Forelimb muscle (tissue), 1 donor: ENCODE measurements at places on chromosomes 12 and 14. TPM values are rescaled to one million over a fixed set of nuclear protein-coding genes. Genes with fewer than 3 reads are reported as not detected.

GRCh38 chr14:75771595-75771994, 110.5 kb downstream of the TTLL5 start:
- no peak for DNase-seq

- no peak for DNase-seq
Observed at GRCh38 chr12:1322821-1323220, 271.6 kb downstream of the FBXL14 start.

GRCh38 chr14:78178971-78179370, 8.8 kb downstream of the NRXN3 start:
- DNase-seq: no peak

DNA sequence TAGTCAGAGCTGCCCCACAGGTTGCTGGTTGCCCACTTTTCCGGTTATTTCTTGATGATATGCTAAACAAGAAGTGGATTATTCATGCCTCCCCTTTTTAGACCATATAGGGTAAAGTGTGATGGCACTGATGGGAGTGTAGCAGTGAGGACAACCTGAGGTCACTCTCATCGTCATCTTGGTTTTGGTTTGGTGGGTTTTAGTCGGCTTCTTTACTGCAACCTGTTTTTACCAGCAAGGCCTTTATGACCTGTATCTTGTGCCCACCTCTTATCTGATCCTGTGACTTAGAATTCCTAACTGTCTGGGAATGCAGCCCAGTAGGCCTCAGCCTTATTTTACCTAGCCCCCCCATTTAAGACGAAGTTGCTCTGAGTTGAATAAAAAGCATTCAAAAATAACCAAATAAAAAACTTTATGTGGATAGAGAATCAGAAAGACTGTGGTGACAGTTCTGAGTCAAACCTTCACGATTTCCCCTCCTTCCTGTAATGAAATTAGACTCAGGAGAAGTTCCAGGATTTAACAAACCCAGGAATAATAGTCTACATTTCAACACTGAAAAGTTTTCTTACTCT, 144.2 kb downstream of the PAWR start:
- no peak for DNase-seq

DNA sequence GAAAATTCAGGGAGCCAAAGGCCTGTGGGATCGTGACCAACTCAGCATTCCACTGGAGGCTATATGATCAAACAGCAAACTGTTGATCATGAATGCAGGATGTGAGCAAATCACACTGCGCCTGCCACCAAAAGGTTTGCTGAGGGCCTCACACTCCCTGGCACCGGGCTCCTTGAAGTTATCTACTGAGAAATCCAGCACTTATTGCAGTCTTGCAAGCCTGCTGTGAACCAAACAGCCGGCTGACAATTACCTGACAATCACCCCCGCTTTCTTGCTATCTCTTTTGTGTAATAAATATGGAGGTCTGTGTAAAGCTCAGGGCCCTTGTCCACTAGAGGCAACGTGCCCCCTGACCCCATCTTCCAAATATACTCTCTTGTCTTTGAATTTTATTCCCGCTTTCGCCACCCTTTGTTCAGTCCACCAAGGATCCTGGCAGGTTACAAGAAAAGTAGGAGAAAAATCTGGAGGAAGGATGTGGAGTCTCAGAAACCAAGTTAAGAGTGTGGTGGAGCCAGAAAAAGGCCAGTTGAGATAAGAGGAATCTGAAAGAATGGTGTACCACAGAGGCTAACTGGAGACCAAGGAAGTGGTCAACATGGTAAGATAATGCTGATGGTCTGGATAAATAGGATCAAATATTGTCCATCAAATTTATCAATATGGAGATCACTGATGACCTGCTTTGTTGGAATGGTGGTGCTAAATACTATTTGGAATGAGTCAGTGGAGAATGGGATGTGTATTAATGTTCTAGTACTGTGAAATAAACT, 229.2 kb downstream of the ALX1 start:
- no peak for DNase-seq

GRCh38 chr14:68172216-68172615, 352.6 kb downstream of the RAD51B start:
- DNase-seq: no peak

DNA sequence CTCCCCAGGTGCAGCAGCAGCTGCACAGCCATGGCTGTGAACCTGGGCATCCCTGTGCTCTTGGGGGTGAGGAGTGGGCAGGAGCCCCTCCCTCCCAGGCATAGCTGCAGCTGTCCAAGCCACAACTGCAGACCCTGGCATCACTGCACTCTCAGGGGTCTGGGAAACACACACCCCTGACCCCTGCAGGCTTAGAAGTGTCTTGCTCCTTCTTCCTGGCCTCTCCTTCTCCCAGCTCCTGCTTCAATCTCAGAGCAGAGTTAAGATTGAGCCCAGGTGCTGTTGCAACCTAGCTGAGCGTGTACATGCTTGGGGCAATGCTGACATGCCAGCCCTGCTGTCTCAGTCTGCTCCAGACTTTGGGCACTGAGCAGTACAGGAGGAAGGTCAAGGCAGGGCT, 833.6 kb downstream of the FLRT2 start:
- DNase-seq: no peak

DNA sequence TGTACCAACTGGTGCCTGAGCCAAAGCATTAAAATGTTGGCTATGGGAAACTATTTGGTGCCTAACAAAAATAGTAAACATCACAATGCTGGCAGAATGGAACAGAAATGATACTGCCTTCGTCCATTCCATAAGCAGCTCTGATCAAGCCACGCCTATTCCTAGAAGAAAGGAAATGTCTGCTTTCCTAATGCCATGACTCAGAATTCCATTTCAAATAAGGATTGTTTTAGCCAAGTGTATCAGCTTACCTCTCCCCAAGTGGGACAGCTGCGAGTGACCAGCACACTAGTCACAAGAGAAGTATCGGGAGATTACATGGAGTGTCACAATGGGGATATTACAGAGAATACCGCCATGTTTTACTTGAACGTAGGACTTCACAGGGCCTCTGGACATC, 38.7 kb downstream of the GLT8D2 start:
- DNase-seq: no peak

DNA sequence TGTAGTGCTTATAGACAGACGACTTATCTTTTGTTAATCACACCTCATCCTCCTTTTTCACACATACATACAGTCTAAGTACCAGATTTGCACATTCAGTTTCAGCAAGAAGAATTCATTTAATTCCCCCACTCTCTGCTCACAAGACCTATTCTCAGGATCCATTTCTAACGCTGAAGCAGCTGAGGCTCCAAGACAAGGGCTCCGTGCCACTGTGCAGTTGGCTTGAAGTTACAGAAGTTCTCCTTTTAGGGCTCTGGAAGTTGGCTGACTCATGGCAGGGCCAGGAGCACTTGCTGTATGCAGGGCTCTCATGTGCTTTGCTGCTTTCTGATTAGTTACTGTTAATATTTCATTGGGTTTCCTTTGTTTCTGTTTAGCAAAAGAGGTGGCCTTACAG, 1566.9 kb upstream of the TMEM132C start:
- no peak for DNase-seq

DNA sequence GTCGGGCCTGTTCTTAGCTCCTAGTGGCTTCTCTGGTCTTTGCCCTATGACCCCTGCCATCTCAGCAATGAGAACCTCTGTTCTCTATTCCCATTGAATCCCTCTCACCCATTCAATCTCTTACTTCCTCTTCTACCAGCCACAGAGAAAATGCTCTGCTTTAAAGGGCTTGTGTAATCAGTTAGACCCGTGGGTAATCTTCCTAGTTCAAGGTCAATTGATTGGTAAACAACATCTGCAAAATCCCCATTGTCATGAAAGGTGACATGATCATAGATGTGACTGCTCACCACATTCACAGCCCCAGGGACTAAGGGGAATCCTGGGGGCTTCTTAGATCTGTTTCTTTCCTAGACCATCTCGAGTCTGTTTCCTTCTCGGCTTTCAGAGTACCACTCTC, 7.2 kb upstream of the CCDC197 start:
- no peak for DNase-seq

DNA sequence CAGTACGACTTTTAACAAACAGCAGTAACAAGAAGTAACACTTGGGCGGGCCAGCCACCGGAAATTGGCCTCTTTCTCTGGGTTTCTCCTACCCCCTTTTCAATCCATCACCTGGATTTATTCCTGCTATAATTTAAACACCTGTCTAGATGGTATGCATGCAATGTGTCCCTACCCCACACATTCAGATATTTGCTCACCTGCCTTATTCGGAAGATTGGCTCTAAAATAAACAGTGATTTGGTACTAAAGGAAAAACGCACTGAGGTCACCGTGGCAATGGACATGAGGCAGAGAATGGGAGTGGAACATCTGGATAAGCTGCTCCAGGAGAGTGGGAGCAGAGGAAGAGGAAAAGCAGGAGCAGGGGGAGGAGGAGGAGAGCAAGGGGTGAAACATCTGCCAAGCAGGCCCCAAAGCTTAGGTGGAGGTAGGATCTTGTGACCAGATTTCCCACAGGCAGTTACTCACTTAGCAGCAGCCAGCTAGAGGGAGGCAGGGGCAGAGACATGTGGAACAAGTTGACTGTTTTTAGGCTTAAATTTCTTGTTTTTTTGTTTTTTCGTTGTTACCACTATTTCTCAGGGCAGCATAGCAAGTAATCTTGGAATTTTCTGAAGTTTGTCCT, 150.9 kb downstream of the TTLL5 start:
- DNase-seq: no peak

- no peak for DNase-seq
Observed at GRCh38 chr12:89661706-89662330, 46.8 kb downstream of the ATP2B1 start.

DNA sequence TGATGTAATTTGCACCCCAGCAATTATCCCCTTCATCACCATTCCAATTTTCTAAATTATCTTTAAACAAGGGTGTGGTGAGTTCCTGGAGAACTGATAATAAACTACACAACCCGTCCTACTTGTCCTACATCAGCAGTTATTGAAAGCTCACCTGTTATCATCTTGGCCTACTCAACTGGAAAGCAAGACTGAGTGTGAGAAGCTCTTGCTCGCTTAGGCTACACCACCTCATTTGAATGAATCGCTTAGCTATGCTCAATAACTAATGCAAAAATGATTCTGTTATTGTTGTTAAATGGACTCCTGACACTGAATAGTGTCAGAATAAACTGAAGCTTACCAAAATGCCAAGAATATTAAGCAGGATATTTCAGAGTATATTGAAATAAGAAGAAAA, 115.4 kb upstream of the BTG1 start:
- DNase-seq: no peak

- no peak for DNase-seq
Observed at GRCh38 chr14:77580477-77580876, 36.0 kb downstream of the SPTLC2 start.

- no peak for DNase-seq
Observed at GRCh38 chr14:32559048-32559447, 229.9 kb downstream of the AKAP6 start.

- DNase-seq: no peak
Observed at GRCh38 chr12:25056486-25057130, 107.7 kb upstream of the BCAT1 start.

GRCh38 chr14:72925815-72926291, 411 bp upstream of the DCAF4 start:
- no peak for DNase-seq

DNA sequence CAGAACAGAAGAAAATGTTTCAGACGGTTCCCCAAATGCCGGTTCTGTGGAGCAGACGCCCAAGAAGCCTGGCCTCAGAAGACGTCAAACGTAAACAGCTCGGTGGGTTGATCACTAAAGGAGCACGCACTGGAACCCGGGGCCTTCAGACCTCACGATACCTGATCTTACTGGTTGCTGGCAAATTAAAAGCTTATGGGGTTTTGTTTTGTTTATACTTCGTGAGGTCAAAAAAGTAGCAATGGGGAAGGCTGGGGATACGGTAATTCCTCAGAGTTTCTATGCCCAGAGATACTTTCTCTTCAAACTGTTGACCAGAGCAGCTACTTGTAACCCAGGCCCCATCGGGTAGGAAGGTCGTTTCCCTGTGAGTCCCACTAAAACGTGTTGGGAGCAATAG, 1.7 kb downstream of the CDKN1B start:
- DNase-seq: no peak

DNA sequence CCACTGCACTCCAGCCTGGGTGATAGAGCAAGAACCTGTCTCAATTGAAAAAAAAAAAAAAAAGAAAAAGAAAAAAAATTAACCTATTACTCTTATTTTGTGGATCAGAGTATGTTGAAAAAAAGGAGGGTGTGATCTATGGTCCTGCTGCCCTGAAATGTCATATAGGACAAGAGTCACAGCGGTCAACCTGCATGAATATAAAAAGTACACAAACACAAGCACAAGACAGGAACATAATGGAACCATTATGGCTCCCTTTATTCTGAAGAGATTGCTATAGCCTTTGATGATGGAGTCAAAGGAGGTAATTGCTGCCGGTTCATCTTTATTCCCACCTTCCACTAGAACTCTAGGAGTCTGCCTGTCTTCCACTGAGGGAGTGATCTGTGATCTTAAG, 96.9 kb downstream of the NTN4 start:
- no peak for DNase-seq

DNA sequence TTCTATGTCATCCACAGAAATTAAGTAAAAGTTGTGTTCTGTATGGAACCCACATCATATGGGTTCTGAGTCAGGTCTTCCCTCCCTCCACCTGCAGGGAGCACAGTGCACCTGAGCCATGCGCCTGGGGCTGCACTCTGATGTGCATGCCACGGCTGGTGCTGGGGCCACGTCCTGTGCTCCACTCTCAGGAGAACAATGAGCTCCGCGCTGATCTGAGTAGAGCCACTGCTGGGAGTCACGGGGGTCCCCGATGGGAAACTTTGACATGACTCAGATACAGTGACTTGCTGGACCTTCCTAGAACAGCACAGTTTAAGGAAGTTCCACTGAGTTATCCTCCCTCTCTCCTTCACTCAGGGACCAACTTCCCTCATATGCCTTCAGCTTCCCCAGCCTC, 683.4 kb downstream of the TMEM121 start:
- DNase-seq: no peak

PAWR gene
- polyA plus RNA-seq: 6.4 TPM

DYRK2 gene
- polyA plus RNA-seq: 59.5 TPM

TAS2R14 gene
- polyA plus RNA-seq: 3.5 TPM

DTD2 gene
- polyA plus RNA-seq: 9.6 TPM

APOF gene
- polyA plus RNA-seq: not detected
